Activated naive CD4-positive, alpha-beta T cell (primary cell): ENCODE measurements at places on chromosomes 16 and 17.

DNA sequence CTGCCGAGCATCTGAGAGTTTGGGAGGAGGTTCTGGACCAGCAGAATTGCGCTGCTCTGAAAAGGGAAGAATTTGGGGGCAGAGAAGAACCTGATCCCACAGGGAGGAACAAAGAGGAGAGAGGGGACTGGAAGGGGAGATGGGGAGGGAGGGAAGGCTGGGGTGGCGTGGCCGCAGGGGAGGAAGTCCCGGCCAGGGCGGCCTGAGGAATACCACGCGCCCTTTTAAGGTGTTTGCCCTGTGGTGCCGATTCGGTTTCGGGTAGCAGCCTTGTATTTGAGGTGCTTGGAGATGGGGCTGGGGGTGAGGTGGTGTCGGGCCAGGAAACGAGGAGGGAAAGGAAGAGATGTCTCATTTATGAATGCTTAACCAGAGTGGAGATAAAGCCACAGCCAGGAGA, 51.3 kb downstream of the AKAP1 start:
- no peak for DNase-seq

DNA sequence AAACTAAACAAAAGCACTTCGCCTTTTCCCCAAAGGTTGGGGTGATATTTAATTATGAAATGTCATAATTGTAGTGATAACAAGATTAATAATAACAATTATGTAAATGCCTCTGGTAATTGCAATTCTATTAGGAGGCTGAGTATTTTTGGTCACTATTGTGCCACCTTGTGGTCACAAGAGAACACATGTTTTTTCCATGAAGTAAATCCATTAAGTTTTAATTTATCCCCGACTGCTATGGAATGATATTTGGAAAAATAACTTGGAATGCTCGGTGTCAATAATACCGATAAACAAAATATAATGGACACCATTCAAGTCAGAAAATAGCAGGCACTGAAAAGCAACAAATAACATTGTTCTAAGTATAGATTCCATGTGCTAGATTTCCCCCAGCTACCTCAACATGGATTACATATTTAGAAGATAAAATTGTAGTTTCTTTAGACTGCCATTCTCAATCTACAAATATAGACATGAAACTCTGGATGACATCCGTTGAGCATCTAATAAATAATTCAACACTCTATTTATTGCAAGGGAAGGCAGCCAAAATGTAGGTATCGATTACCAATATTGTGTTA, 25.0 kb upstream of the KCNJ2 start:
- no peak for DNase-seq

- no peak for DNase-seq
Observed at GRCh38 chr16:3554351-3554928, 22.8 kb downstream of the NLRC3 start.

GRCh38 chr17:61368832-61369450, 30.7 kb upstream of the TBX2 start:
- DNase-seq = no peak

- DNase-seq = no peak
Observed at GRCh38 chr17:28563475-28563874, 7.8 kb downstream of the PIGS start.

- no peak for DNase-seq
Observed at GRCh38 chr16:19926449-19927390, 42.1 kb upstream of the GPRC5B start.

DNA sequence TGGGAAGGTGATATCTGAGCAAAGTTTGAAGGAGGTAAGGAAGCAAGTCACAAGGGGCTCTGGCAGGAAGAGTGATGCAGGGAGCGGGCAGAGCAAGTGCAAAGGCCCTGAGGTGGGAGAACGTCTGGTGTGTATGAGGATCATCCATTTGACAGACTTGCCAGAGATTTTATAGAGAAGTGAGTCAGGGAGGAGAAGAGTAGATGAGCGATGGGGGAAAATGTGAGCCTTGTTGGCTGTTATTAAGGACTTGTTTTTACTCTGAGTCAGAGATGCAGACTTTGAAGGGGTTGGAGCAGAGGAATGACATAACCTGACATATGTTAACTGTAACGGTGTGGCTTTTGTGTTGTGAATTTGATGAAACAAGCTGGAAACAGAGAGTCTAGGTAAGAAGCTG, 3.5 kb upstream of the CLEC10A start:
- no peak for DNase-seq

DNA sequence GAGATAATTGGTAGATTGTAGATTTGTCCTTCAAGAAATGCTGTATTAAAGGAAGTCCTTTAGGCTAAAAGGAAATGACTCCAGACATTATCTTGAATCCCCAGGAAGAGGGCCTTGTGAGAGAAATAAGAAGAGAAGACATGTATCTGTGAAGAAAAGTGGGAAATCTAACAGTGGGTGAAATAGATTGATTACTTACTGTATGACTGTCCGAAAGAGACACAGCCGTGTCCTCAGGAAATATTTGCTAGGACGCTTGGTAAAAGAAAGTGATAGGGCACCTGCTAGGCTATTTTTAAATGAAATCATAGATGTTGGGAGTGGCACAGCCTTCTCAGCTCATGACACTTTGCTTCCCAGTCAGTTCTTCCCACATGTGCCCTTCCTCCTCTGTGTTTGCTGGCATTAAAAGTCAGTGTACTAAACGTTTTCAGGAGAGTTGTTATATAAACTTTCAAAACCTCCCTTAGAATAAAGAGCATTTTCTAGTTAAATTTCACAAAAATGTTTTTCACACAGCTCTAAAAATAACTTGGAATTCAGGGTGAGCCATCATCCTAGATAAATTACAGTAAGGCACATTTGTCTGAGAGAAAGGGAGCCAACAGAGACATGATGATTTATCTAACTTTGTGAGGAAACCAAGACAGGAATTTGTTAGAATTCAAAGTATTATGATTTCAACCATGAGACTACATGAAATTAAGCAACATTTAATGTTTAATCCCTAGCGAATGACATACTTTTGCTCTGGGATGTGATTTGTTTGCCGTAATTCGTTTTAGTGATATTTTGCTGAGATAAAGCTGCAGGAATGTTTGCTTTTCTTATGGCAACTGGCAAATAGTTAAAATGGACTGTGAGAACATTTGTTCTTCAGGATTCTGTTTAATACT, 35.0 kb downstream of the DHRS7B start:
- no peak for DNase-seq

GRCh38 chr17:33038740-33039139, 47.1 kb downstream of the SPACA3 start:
- no peak for DNase-seq

- no peak for DNase-seq
Observed at GRCh38 chr16:51148678-51149228, 2.3 kb downstream of the SALL1 start.

DNA sequence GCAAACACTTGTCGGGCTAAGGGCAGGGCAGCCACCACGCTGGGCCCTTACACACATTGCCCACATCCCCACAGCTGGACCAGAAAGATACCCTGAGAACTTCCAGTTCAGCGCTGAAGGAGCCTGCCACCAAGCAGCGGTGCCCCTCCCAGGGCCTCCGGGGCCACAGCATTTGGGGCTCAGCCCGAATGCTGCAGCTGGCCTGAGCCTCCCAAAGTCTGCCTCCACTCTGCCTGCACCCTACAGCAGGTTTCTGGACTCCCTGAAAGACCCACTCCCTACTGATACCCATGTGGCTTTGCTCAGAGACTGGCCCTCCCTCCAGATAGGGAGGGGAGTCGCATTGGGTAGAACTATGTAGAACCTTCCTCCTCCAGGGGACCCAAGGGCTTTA, 1.5 kb downstream of the MCRIP1 start:
- DNase-seq = no peak

DNA sequence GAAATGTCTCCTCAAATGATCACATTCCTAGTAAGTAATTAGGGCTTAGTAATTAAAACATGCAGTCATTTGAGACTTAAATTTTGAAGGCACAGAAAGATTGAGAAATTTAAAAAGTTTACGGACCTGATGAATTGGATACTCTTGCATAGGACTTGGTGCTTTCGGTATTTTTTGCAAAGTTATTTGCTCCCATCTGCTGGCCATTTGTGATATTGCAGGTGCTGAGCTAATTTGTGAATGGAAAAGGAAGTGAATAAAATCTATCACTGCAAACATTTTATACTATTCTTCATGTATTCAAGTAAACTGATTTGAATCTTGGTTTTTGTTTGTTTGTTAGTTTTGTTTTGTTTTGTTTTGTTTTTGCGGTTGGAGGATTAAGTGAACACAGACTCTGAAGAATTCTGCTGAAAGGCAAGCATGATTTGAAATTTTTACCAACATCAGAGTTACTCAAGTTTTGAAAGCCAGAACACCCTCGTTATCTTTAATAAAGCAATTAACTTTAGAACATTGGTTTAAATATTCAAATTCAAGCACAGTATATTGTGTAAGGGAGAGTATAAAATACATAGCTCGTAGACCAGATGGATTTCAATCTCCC, 689.5 kb upstream of the RBFOX1 start:
- no peak for DNase-seq

GRCh38 chr17:57408071-57408811, 151.9 kb downstream of the MSI2 start:
- no peak for DNase-seq

GRCh38 chr17:79465011-79465680, 145.7 kb downstream of the RBFOX3 start:
- no peak for DNase-seq

DNA sequence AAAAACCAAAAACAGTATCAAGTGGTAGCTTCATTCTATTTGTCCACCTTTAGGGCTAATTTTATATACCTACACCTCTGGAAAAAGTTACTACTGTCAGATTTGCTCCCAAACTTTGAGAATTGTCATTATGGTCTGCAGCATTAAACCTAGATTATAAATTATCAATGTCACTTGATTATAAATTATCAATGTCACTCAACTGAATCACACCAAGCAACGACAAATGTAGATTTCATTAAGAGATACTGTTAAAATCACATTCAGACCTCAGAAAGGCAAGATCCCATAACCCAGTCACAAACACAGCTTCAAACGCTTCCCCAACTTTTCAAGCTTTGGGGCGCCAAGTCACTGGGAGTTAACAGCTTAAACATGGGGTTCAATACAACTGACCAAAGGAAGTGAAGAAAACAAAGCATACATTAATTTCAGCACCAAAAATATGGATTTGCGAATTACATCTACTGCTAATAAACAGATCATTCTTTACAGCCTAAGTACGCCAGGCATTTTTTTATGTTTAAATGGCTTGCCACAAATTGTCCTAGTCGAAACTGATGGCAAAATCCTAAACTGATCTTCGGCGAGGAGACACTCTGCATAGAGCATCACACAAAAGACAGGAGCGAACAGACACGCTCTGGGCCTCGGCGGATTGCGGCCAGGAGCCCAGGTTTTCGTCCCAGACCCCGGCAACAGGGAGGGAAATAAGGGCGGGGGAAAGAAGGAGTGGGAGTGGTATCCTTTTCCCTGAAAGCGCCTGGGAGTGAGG, 981 bp downstream of the GLG1 start:
- no peak for DNase-seq

DNA sequence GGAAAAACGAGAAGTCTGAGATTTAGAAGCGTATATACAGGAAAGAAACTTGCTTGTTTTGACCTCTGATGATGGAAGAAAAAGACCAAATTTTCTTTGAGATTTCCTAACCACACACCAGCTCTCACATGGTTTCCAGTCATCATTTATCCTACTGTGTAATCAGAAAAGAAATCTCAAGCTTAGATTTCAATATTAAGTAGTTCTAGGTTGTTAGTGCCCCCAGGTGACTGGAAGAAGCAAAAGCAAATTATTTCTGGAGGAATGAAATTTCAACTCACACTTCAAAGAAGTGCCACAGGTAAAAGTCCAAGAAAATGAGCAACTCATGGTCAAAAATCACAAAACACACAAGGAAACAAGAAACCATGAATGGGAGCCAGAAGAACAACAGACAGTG, 51.8 kb upstream of the KDM6B start:
- no peak for DNase-seq

- no peak for DNase-seq
Observed at GRCh38 chr17:41932816-41933389, 2.5 kb downstream of the ODAD4 start.

DNA sequence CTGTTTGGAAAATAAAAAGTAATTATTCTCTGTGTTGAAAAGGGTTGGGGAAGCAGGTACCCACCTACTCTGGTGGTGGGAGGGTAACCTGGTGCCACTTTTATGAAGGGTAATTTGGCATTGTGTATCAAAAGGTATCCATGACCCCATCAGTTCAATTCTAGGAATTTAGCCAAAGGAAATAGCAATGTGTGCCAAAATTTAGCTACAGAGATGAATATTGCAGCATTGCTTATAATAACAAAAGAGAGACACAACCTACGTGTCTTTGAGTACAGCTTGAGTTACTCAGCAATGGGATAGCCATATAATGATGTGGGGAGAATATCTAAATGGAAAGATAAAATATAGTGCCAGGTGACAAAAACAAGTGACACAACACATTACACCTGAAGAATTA, 170.7 kb downstream of the NTN1 start:
- no peak for DNase-seq

DNA sequence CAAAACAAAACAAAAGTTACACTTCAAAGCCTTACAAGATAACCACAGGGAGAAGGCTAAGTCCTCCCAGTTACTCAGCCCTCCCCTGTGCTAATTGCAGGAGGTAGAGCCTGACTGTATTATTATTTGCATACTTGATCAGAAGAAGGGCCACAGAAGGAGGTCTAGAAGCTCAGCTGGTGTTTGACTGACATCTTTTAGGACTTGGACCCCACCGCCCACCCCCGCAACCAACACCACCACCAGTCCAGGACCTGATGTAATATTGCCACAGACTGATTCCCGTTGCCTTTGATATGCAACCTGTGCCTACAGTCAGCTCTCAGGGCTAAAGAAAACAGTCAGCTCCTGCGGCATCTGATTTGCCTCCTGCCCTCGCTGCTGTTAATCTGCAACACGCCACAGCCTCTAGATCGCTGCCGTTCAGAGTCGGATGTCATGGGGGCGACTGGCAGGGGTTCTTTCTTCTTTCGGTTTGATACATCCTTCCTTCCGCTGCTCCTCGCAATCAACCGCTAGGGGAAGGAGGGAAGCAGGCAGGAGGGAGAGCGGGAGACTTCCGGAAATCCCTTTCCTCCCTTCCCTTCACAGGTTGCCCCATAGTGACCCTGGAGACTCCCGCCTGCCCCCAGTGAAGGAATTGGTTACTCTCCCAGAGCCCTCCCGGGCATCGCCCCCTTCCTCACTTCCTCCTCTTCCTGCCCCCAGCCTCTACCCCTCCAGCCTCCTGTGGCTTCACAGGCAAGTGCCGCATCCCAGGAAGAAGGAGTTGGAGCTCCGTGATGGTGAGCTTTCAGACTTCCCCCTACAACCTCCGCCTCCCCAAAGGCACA, 90.5 kb upstream of the SOX9 start:
- DNase-seq = no peak

DNA sequence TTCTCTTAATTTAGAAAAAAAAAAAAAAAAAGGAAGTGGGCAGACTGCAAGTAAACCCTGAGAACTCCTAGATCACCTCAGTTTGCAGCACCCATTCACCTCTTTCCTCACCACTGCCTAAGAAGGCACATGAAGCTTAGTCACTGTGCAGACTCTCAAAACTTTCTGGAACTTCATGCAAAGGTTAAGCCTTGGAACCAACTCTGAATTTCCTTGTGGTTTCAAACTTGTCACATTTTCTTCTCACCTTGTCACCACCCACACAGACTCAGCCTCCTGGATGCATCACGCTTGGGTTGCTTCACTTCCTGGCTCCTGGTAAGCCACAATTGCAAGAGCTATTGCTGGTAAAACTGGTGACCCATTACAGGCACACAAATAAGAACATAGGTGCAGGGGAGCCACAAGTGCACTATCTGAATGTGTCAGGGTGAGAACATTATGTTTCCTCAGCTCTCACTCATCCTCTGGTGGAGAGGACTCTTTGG, 15.0 kb upstream of the CPD start:
- DNase-seq = peak; percentile 25

GRCh38 chr17:78300962-78301820, 58.7 kb downstream of the SOCS3 start:
- DNase-seq = no peak
